ENCODE measurements at places on chromosomes 4 and X. TPM values are rescaled to one million over a fixed set of nuclear protein-coding genes. Genes with fewer than 3 reads are reported as not detected.

Gene UGT8
- 5.6 TPM for total RNA-seq

Gene ARSD
- total RNA-seq = 25.4 TPM

Gene C1GALT1C1
- total RNA-seq = 30.0 TPM

GRCh38 chr4:1501754-1502500, 95.7 kb upstream of the NKX1-1 start:
- no peak overlapping the region for H3K4me3 ChIP-seq
- H3K27me3 ChIP-seq = no peaks in the 10 kb centered on the region
- H3K4me1 ChIP-seq = no peaks in the 10 kb centered on the region
- DNase-seq = no peak
- no peak overlapping the region for H3K27ac ChIP-seq
- no peaks in the 10 kb centered on the region for H3K36me3 ChIP-seq

- H3K4me3 ChIP-seq = no peak overlapping the region
- no peak for DNase-seq
- H3K36me3 ChIP-seq = no peaks in the 10 kb centered on the region
- H3K27ac ChIP-seq = no peak overlapping the region
Measured at GRCh38 chr4:177010418-177010817, 217.7 kb upstream of the VEGFC start.

DNA sequence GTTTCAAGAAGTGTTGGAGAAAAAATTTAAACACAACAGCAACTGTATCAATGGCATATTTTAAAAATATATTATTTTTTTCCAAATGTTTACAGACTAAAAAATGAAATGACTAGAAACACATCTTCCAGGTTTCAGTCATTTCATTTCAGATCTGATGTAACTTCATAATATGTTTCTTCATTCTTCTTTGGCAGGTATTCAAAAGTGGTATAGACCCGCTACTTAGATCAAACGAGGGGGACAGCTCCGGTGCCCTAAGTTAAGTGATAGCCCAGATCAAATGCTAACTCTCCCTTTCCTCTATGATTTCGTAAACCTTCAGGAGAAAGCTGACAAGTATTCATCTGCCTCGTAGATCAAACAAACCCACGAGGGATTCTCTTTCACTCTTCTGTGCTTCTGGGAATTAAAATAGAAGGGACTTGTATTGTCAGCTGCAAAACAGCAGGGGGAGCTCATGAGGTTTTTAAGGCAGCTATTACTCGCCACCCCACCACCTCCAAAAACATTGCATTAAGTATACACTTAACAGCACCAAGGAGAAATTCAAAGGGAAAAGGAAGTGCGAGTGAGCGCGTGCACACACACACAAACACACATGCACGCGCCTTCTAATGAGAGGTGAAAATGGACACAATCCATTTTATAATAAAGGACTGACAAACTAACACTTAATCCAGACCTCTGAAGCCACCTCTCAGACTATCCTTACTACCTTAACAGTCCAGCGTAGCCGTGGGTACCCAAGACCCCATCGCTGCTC, 21.4 kb downstream of the HELT start:
- no peaks in the 10 kb centered on the region for H3K36me3 ChIP-seq
- H3K27me3 ChIP-seq = no peaks in the 10 kb centered on the region
- no peak overlapping the region for H3K4me3 ChIP-seq
- H3K4me1 ChIP-seq = no peaks in the 10 kb centered on the region

DNA sequence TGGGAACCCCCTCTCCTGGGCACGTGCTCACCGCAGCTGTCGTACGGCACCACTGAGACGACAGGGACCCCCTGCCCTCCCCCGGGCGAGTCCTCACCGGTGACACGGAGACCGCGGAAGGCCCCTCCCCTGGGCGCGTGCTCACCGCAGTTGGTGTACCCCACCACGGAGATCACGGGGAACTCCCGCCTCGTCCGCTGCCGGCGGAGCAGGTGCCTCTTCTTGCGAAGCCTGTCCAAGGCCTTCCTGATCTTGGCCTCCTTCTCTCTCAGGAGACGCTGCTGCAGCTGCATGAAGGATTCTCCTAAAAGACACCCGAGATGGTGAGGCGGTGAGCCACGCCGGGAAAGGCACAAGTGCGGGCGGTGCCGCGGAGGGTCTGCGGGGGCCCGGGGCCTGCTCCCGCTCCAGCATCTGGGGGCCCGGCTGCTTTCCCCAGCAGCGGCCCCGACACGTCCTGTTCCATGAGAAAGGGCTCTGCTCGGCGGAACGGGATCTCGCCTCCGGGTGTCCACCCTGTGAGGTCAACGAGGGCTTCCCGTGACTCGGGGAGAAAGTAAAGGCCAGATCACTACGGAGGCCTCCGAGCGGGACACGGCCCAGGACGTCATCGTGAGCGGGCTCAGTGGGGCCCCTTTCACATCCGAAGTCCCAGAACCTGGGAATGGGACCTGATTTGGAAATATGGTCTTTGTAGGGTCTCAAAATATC, 5.8 kb downstream of the GTPBP6 start:
- no peaks in the 10 kb centered on the region for H3K36me3 ChIP-seq
- no peak overlapping the region for H3K27ac ChIP-seq
- H3K27me3 ChIP-seq = no peaks in the 10 kb centered on the region
- DNase-seq = no peak

GRCh38 chrX:66076801-66077200, 36.9 kb upstream of the VSIG4 start:
- H3K27ac ChIP-seq = no peak overlapping the region
- H3K36me3 ChIP-seq = no peaks in the 10 kb centered on the region
- H3K4me1 ChIP-seq = no peaks in the 10 kb centered on the region

DNA sequence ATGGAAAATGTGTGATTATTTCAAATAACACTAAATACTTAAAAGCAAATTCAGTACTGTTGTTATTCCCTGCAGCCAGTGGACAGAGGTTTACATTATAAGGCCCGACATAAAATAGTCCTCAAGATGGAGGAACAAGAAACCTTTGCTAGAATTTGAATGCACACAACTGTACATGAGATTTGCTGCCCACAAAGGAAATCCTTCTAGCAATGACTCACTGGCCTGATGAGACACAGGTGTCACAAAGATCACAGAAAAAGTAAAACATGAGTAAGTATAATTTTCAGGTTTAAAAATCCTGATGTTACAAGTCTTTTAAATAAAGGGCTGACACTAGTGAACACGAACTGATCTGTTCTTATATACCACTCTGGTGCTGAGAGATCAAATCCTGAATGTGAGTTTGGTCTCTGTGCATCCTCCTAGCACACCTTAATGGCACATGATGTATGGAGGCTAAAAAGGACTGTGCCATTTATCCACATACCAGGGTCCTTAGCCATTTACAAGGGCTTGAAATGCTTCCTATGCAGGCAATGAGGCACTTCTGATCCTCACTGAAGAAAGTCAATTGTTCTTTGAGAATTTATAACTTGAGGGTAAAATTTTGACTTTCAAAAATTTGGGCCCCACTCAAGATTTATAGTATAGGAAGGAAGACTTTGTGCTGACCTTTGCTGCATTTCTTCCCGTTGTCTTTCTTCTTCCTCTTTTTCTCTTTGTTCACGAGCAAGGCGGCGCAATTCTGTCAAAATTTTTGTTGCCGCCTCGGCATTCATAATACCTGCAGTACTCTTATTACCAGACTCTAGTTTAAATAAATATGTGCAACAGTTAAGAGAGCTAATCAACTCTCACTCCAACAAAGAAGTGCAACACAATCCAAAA, 23.0 kb downstream of the MAP7D3 start:
- no peak overlapping the region for H3K4me3 ChIP-seq
- no peaks in the 10 kb centered on the region for H3K4me1 ChIP-seq
- H3K27ac ChIP-seq = no peak overlapping the region
- DNase-seq = no peak

DNA sequence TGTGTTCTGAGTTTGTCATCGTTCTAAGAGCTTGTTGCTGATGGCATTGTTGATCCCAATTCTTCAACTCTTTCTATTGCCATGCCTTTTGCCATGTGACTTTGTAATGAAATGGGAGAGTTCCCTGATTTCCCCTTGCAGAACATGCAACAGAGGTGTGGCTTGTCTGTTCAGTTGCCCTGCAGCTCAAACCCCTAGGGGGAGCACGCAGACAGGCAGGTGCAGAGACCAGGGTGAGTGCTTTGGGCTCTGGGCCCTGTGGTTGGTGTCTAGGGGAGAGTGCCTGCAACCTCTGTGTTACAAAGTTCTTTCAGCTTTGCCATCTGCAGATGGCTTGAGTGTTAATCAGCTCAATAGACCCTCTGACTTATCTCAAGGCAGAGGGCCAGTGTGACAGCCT, 332.7 kb downstream of the MID1IP1 start:
- H3K36me3 ChIP-seq = no peaks in the 10 kb centered on the region
- no peak for DNase-seq
- H3K27ac ChIP-seq = no peak overlapping the region
- H3K4me3 ChIP-seq = no peak overlapping the region
- no peaks in the 10 kb centered on the region for H3K4me1 ChIP-seq

- H3K27ac ChIP-seq = no peak overlapping the region
- H3K4me3 ChIP-seq = no peak overlapping the region
- no peaks in the 10 kb centered on the region for H3K36me3 ChIP-seq
- H3K4me1 ChIP-seq = no peaks in the 10 kb centered on the region
- no peak for DNase-seq
Measured at GRCh38 chrX:108186811-108187210, 95.2 kb downstream of the ATG4A start.

- H3K27me3 ChIP-seq = no peaks in the 10 kb centered on the region
- H3K36me3 ChIP-seq = no peaks in the 10 kb centered on the region
- no peak overlapping the region for H3K4me3 ChIP-seq
Measured at GRCh38 chr4:73139245-73139644, 69.7 kb upstream of the COX18 start.

- H3K4me3 ChIP-seq = peak overlapping the region; percentile 45
- H3K36me3 ChIP-seq = no peaks in the 10 kb centered on the region
- peaks cover 55% of the 10 kb centered on the region for H3K4me1 ChIP-seq
- no peak for DNase-seq
- H3K27me3 ChIP-seq = no peaks in the 10 kb centered on the region
- peak overlapping the region; percentile 54 for H3K27ac ChIP-seq
Measured at GRCh38 chr4:143351774-143352451, 15.2 kb downstream of the GAB1 start.

Data from testis (tissue), 5 donors.